ENCODE measurements at places on chromosomes 2 and 18.

GRCh38 chr2:188916736-188917135, 57.4 kb upstream of the COL3A1 start:
- no peak for DNase-seq

GRCh38 chr18:75211953-75212750, 1.6 kb downstream of the TSHZ1 start:
- DNase-seq, result peak; percentile 36

DNA sequence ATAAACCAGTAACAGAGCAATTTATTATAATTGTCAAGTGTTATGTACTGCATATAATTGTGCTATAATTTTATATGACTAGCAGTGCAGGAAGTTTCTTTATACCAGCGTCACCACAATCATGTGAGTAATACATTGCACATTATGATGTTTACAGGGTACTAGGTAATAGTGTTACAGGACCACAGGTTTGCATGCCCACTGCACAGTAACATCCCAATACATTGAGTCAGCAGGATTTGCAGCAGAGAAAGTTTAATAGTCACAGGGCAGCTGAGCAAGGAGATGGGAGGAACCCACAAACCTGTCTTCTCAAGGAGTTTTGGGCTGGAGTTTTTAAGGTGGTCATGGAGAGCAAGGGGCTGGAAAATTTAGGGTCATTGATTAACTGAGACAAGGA, 1042.9 kb upstream of the ACVR2A start:
- DNase-seq, result no peak

- DNase-seq, result no peak
These were observed 3.4 kb upstream of the SPATS2L start for GRCh38 chr2:200302940-200303727.

DNA sequence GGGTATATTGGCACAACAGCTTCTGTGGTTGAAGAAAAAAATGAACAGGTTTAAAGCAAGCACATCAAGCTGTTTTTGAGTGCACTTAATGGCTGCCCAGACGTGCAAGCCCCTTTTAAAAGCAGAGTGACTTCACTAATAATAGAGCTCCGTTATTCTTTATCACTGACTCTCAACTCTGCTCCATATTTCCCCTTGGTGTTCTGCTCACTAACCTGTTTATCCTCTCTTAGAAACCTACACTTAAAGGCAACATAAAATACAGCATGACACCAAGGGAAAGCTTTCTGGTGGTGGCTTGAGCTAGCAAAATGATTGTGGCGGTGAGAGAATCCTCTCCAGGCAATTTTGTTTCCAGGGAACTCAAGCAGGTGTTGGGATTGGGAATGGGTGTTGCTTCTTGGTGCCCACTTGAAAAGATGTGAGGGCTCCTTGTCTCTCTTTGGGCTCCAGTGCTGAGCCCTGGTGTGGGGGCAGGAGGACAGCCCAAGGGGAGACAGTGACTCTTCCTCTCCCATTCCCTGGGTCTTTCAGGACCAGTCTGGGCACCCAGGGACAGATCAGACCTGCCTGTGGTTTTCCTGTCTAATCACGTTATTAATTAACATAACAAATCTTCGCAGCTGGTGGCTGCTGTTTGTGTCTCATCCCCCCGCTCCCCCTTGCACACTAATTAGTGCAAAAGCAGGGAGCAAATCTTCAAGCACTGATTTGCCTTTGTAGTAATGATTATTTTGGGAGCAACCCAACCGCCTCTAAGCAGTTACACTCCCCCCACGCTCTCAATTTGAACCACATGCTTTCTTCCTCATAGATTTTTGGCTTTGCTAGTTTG, 289.4 kb upstream of the CXCR4 start:
- no peak for DNase-seq

GRCh38 chr18:398935-399630, 101.4 kb downstream of the COLEC12 start:
- no peak for DNase-seq

GRCh38 chr18:14074187-14074586, 58.0 kb downstream of the ZNF519 start:
- DNase-seq, result no peak

DNA sequence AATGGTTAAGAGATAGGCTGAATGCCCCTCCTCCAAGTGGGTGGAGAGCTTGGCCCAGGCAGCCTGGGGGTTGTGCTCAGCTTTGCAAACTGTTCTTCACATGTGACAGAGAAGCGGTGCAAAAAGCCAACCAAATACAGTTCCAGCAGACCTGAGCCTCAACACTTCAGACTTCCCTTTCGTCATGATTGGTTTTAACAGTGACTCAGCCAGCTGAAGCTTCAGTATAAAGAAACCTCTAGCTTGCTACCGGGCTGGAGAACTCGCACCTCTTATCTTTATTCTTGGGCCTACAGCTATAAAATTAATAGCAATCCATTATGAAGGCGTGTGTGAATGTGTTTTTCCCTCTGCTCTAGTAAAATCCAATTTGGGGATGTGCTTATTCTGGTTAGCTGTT, 20.0 kb downstream of the SETBP1 start:
- DNase-seq, result peak; percentile 66

DNA sequence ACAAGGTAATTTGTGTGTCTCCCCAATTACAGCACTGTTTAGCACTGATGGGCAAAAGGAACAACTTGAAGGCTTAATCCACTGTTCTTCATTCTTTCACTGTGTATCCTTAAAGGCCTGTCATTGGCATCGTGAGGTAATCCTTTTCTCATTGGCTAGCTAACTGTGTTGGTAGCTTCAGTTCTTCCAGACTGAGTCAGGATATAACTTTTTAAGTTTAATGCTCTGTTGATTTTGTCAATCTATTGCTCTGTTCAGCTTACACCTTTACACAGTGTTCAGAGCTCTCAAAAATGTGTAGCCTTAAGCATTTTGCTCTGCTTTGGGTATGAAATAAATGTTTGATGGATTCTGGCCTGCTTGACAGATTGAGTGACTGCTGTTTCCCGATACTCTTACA, 148.2 kb downstream of the KIAA1328 start:
- no peak for DNase-seq

GRCh38 chr2:38271697-38272096, 105.4 kb downstream of the ATL2 start:
- no peak for DNase-seq
